Central memory CD8-positive, alpha-beta T cell (primary cell): ENCODE measurements at places on chromosomes 3 and 15.

- H3K36me3 ChIP-seq = peaks cover 7% of the 10 kb centered on the region
- no peak overlapping the region for H3K27ac ChIP-seq
- H3K27me3 ChIP-seq = no peaks in the 10 kb centered on the region
- H3K4me1 ChIP-seq = no peaks in the 10 kb centered on the region
- no peak overlapping the region for H3K4me3 ChIP-seq
Observed at GRCh38 chr15:57198654-57199291, 177.5 kb upstream of the CGNL1 start.

DNA sequence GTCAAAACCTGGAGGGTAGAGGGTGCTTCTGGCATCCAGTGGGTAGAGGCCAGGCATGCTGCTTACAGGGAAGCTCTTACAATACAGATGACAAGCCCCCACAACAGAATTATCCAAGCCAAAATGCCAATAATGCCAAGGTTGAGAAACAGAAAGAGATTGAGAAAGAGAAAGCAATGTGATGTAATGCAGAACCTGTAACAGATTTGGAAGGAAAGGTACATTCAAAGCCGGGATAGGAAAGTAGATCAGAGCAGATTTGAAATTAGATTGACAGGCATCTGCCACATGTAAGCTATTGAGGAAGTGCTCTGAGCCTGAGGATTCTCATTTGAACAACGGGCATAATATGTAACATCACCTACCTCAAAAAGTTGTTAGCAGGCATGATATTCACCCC lies 157.9 kb downstream of the FHIT start:
- no peak for DNase-seq
- no peak overlapping the region for H3K4me3 ChIP-seq
- H3K4me1 ChIP-seq = no peaks in the 10 kb centered on the region
- H3K36me3 ChIP-seq = no peaks in the 10 kb centered on the region

GRCh38 chr3:110925798-110926197 lies 145.8 kb upstream of the NECTIN3 start:
- no peak overlapping the region for H3K4me3 ChIP-seq
- no peaks in the 10 kb centered on the region for H3K36me3 ChIP-seq
- H3K27ac ChIP-seq = no peak overlapping the region
- H3K4me1 ChIP-seq = no peaks in the 10 kb centered on the region
- H3K27me3 ChIP-seq = peaks cover 28% of the 10 kb centered on the region

DNA sequence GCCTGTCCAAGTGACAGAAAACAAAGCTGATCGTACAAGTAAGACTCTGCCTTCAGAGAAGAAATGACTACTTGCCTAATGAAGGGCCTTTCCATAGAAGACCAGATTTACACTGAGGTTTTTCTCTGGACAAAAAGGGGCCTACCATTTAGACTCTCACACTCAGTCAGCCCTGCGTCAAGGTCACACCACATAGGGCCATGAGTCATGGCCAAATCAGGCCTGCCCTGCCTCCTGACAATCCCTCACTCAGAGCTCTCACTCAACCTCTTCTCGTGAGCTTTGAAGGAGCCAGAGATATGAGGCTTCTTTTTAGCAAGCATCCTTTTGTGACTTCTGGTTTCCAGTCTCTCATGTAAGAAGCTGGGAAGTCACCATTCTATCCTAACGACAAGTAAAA lies 68.1 kb upstream of the NMNAT3 start:
- no peaks in the 10 kb centered on the region for H3K36me3 ChIP-seq
- no peak overlapping the region for H3K4me3 ChIP-seq
- H3K4me1 ChIP-seq = no peaks in the 10 kb centered on the region
- H3K27ac ChIP-seq = no peak overlapping the region
- no peaks in the 10 kb centered on the region for H3K27me3 ChIP-seq

- no peaks in the 10 kb centered on the region for H3K4me1 ChIP-seq
- DNase-seq = no peak
- no peak overlapping the region for H3K27ac ChIP-seq
- H3K27me3 ChIP-seq = no peaks in the 10 kb centered on the region
Observed at GRCh38 chr3:7740458-7740857, 761.2 kb upstream of the LMCD1 start.

DNA sequence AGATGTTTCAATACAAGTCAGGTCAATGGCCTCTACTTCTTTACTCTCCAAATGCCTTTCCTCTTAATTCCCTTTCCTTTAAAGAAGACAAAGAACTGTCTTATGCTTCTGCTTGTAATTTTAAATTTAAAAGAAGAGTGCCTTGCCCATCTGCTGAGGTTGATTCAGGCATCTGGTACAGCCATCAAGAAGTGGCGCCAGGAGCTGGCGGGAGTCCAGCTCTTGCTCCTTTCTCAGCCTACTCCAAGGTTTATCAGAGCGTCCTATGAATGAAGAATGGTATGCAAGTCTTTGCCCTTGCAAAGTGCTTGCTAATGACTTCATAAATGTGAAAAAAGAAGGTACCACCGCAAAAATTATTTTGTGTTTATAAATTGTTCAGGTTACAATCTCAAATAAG lies 294.6 kb upstream of the TGFBR2 start:
- H3K36me3 ChIP-seq = no peaks in the 10 kb centered on the region
- DNase-seq = no peak
- H3K4me3 ChIP-seq = no peak overlapping the region

DNA sequence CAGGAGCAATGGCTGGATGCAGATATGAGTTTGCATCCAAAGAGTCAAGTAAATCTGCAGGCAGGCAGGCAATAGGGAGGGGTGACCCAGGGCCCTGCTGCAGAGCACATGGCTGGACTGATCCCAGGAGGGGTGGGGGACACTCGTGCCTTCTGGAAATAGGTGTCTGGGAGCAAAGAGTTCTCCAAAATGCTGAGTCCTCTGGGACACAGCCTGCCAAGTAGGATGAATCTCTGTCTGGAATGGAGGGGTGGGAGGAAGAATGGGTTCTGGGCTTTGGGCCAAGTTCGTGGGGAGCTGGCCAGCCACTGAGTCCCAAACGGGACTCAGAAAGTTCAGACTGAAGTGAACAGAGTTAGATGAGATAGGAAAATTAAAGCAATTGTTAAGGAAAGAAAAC lies 214.5 kb downstream of the MTHFS start:
- H3K36me3 ChIP-seq = no peaks in the 10 kb centered on the region
- no peak for DNase-seq
- H3K27ac ChIP-seq = no peak overlapping the region
- H3K27me3 ChIP-seq = peaks cover 47% of the 10 kb centered on the region

- DNase-seq = no peak
- no peak overlapping the region for H3K4me3 ChIP-seq
- H3K27me3 ChIP-seq = no peaks in the 10 kb centered on the region
- H3K4me1 ChIP-seq = peaks cover 23% of the 10 kb centered on the region
- peak overlapping the region; percentile 80 for H3K27ac ChIP-seq
Observed at GRCh38 chr3:107651782-107652181, 129.0 kb downstream of the BBX start.

DNA sequence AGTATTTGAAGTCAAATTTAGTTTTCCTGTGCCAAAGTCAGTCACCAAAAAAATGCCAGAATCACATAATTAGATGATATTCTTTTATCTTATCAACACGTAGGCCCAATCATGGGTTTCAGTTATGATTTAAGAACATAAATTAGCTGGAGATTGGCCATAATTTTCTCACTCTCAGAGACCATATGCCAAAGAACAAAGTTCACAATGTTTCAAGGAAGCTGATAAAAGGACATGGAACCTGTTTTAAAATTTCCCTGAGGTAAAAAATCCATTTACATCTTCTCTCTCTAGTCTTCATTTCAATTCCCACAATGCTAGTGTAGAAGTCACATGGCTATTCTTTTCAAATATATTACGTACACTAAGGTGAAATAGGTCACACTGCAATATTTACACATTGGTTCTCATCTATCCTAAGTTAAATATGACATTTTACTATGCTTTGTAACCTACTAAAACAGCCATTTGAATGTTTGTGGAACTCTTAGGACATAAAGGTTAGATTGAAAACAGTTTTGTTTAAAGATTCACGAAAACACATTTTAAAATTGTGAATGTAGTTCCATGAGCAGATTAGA lies 42.7 kb upstream of the DCUN1D1 start:
- no peaks in the 10 kb centered on the region for H3K4me1 ChIP-seq
- no peak for DNase-seq
- no peak overlapping the region for H3K27ac ChIP-seq

DNA sequence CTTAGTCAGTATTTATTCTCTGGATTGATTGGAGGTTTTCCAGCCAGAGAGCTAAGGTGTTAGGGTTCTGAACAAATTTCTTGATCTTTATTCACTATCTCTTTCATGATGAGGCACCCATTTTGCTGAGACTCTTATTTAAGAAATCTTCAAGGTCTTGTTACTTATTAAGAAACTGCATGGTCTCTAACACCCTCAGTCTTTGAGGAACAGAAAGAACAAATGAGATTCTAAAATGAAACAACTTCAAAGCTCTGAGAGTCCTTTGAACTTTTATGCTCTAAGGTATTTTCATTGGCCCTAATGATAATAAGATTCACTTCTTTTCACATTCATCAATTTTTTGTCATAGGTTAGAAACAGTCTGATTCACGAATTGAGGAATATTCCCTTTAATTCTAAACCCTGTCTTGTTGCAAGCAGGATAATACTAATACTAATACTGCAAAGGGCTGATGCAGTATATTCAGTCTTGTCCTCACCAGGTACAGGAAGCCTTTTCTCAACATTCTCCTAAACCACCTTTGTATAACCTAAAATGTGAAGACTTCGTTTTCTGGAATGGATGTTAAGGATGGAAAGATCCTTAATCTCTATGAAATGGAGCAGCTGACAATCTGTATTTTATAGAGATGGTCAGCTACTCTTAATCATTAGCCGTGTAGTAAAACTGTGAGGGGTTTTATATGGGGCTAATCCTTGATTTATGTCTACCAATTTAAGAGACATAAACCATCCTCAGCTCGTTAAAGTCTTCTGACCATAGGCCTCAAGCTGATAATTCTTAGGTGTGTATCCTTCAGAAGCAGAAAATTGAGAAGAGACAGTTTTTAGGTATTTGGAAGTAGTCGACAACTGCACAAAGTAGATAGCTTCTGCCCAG lies 198.3 kb downstream of the OTOL1 start:
- H3K27me3 ChIP-seq = no peaks in the 10 kb centered on the region
- DNase-seq = no peak
- H3K4me3 ChIP-seq = no peak overlapping the region
- H3K4me1 ChIP-seq = no peaks in the 10 kb centered on the region
- H3K27ac ChIP-seq = no peak overlapping the region
- H3K36me3 ChIP-seq = no peaks in the 10 kb centered on the region

- no peak overlapping the region for H3K4me3 ChIP-seq
- no peaks in the 10 kb centered on the region for H3K27me3 ChIP-seq
Observed at GRCh38 chr3:192253138-192253887, 474.0 kb downstream of the FGF12 start.

GRCh38 chr3:128577711-128578110 lies 72.9 kb downstream of the RPN1 start:
- H3K4me3 ChIP-seq = no peak overlapping the region
- H3K36me3 ChIP-seq = peaks cover 2% of the 10 kb centered on the region
- no peak for DNase-seq

GRCh38 chr3:107752202-107752990 lies 229.6 kb downstream of the BBX start:
- peaks cover 13% of the 10 kb centered on the region for H3K4me1 ChIP-seq
- H3K36me3 ChIP-seq = peaks cover 9% of the 10 kb centered on the region
- H3K4me3 ChIP-seq = no peak overlapping the region
- H3K27me3 ChIP-seq = no peaks in the 10 kb centered on the region

DNA sequence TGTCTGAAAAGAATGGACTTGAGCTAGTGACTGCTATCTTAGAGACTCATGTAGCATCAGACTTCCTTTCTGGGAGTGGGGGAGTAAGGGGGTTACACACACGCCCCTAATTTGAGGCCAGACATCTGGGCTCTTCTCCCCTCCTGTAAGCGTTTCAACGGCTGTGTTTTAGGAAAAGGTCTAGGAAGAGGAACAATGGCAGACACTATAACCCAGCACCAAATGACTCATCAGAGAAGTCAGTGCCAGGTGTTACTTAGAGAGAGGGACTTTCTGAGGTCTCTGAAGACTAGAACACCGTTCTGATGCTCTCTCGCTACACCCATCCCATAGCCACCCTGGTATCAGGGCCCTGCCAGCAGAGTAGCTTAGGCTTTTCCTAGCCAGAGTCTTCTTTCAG lies 65.5 kb downstream of the SSUH2 start:
- H3K4me1 ChIP-seq = no peaks in the 10 kb centered on the region
- no peak overlapping the region for H3K27ac ChIP-seq
- no peaks in the 10 kb centered on the region for H3K27me3 ChIP-seq
- DNase-seq = no peak
- H3K4me3 ChIP-seq = no peak overlapping the region
- peaks cover 2% of the 10 kb centered on the region for H3K36me3 ChIP-seq

DNA sequence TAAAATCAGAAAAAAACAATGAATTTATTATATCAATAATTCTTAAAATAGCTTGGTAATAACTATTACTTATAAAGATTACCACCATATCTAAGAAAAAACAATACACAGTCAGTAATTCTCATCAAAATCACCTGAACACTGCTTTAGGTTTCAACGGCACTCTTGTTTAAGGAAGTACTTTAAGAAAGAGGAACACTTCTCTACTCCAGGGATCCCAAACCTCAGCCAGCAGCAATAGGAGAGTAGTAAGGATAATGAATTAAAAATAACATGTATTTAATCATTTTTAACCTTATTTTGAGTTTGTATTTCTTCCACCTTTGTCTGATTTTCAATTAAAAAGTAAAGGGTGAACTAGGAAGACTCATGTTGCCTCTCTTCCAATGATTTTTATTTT lies 494.0 kb upstream of the NR2F2 start:
- peaks cover 24% of the 10 kb centered on the region for H3K4me1 ChIP-seq
- no peaks in the 10 kb centered on the region for H3K27me3 ChIP-seq
- H3K4me3 ChIP-seq = no peak overlapping the region

- no peaks in the 10 kb centered on the region for H3K4me1 ChIP-seq
- peak; percentile 22 for DNase-seq
- H3K27me3 ChIP-seq = no peaks in the 10 kb centered on the region
- H3K27ac ChIP-seq = no peak overlapping the region
Observed at GRCh38 chr3:129383292-129383860, 45.1 kb downstream of the EFCAB12 start.

GRCh38 chr15:60526127-60526616 lies 47.2 kb upstream of the ICE2 start:
- peaks cover 68% of the 10 kb centered on the region for H3K4me1 ChIP-seq
- peak overlapping the region; percentile 95 for H3K27ac ChIP-seq
- no peaks in the 10 kb centered on the region for H3K27me3 ChIP-seq
- peaks cover 37% of the 10 kb centered on the region for H3K36me3 ChIP-seq
- no peak for DNase-seq

DNA sequence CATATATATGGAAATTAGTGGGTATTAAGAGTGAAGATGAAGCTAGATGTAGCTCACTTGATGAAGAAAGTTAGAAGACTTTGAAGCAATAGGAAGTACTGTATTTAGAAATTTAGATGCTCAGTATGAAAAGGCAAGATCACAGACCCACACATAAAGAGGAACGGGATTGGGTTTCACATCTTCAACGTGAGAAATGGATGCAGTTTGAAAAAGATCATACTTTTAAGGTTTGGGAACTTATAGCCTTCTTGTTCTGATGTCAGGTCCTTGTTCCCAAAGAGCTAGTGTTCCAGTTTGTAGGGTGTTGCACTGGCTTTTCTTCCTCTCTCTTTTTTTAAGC lies 16.7 kb downstream of the AP3S2 start:
- H3K27ac ChIP-seq = peak overlapping the region; percentile 27
- no peaks in the 10 kb centered on the region for H3K4me1 ChIP-seq
- peaks cover 24% of the 10 kb centered on the region for H3K36me3 ChIP-seq
- no peaks in the 10 kb centered on the region for H3K27me3 ChIP-seq
- no peak for DNase-seq

- DNase-seq = no peak
- no peaks in the 10 kb centered on the region for H3K27me3 ChIP-seq
- H3K36me3 ChIP-seq = no peaks in the 10 kb centered on the region
- H3K27ac ChIP-seq = no peak overlapping the region
Observed at GRCh38 chr3:55661571-55661970, 174.5 kb upstream of the WNT5A start.

GRCh38 chr3:127226457-127226856 lies 33.5 kb downstream of the PRR23E start:
- no peak for DNase-seq
- H3K4me3 ChIP-seq = peak overlapping the region; percentile 30
- no peak overlapping the region for H3K27ac ChIP-seq
- H3K4me1 ChIP-seq = peaks cover 6% of the 10 kb centered on the region
